ENCODE measurements at places on chromosomes 1 and 21.

DNA sequence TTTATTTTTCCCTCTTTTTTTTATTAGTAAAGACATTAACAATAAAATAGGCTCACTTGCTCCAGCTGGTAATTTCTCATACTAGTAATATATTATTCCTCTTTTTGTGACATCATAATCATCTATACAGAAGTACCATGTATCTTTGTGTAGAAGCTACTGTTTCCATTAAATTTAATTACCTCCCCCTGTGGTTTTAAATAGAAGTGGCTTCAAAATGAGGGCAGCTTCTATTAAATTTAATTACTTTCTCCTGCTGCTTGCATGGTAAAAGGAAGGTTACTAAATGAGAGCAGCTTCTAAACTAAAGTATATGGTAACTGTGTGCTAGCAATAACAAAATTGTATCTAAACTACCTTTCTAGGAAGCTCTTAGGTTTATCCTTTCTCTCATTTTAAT is 94.0 kb downstream of the DPYD start:
- DNase-seq: no peak

- no peak for DNase-seq
These were observed 13.6 kb downstream of the C1orf52 start for GRCh38 chr1:85245891-85246290.

DNA sequence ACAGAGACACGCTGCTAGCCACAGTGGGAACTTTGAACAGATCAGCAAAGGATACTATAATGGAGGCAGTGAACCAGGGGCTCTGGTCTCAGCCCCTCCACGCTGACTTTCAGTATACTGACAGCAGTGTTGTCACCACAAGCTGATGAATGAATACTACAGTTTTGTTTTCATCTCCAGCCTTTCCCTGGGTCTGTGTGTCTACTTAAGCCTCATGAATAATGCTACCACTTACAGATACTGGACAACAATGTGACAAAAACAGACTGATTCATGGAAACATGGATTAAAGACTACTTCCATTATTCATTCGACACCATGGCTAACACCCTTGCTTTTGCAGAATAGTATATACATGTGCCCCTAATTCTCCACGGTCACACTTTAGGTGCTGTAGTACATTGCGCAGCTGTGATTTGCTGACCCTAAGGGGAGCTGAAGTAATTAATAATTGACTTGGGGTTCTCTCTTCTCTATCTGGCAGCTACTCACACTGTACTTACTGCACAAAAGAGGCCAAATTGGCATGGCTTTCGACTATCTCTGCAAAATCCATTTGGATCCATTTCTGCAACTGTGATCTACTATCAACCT is 203.2 kb upstream of the LYPLAL1 start:
- DNase-seq: no peak

- no peak for DNase-seq
These were observed 11.6 kb upstream of the MRPS14 start for GRCh38 chr1:175034775-175035174.

GRCh38 chr21:15775291-15775690 is 45.5 kb downstream of the USP25 start:
- DNase-seq: no peak

DNA sequence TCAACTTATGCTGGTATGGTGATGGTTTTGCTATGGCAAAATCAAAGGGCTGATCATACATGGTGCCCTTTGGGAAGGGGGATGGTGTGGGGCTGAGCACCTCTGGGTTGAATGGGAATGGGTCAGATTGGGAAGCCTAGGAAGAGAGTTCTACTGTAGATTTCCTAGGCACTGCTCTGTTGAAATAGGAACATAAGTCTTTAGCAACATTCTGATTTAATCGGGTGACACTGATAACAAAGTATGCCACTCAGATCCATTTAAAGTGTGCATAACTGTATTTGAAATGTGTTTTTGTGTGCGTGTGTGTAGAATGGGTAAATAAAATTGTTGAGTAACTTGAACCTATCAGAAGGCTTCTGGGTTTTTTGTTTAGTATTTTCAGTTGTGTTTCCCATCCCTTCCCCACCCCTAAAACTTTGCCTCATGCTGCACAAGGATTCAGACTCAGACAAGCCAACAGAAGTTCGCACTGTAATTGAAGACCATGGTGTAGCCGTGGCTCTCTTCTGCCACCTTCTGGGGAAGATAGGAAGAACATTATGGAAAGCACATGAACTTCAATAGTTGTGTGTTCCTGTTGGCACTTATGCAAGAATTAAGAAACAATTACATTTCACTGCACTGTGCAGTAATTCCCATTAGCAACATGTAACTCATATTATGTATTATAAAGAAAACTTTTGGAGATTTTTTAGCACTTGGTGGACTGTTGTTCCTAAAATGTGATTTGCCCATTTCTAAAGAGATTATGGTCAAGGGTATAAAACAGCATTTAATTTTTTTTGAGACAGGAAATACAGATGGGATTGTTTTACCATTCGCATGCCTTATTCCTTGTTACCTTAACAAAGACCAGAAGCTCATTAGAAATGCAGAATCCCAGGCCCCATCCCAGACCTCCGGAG is 10.9 kb upstream of the C4BPB start:
- peak; percentile 84 for DNase-seq

- DNase-seq: no peak
These were observed 14.3 kb downstream of the RUSC1 start for GRCh38 chr1:155334962-155335361.

GRCh38 chr1:76857973-76858372 is 9.3 kb upstream of the ST6GALNAC5 start:
- DNase-seq: no peak

GRCh38 chr1:1079408-1080121 is 5.5 kb upstream of the RNF223 start:
- no peak for DNase-seq

DNA sequence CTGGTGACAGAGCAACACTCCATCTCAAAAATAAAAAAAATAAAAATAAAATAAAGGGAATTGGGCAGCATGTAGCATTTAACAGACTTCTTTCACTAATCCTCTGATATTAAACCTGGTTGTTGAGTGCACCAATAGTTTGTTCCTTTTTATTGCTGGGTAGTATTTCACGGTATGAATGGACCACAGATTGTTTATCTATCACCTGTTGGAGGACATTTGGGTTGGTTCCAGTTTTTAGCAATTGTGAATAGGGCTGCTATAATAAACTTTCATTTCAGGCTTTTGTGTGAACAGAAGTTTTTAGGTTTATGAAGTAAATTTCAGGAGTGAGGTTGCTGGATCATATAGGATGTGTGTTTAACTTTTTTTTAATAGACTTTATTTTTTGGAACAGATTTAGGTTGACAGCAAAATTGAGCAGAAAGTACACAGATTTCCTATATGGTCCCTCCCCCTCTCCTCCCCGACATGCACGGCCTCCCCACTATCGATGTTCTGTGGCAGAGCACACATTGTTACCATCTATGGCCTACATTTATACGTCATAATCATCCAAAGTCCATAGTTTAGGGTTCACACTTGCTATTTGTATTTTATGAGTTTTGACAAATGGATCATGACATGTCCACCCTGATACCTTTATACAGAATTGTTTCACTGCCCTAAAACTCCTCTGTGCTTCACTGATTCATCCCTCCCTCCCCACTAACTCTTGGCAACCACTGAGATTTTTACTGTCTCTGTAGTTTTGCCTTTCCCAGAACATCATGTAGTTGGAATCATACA is 66.1 kb upstream of the TMPRSS2 start:
- DNase-seq: no peak

GRCh38 chr21:28522014-28522799 is 470.5 kb downstream of the LTN1 start:
- no peak for DNase-seq

- no peak for DNase-seq
These were observed 18.9 kb downstream of the SNAP47 start for GRCh38 chr1:227753999-227754711.

DNA sequence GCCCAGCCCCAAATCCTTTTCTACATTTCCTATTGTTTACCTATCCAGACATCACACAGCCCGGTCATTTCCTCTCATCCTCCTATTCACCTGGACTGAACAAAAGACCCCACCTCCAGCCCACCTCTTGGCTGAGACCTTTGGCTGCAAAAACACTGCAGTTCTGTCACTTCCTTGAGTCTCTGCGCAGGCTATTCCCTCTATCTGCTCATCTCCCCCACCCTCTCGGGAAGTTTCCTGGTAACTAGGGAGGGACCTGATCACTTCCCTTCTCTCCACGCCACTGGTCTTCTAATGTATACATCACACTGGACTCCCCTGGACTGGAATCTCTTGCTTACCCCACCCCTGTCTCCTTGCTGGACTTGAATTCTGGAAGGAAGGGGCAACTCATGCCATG is 5.3 kb downstream of the HTR1D start:
- no peak for DNase-seq

DNA sequence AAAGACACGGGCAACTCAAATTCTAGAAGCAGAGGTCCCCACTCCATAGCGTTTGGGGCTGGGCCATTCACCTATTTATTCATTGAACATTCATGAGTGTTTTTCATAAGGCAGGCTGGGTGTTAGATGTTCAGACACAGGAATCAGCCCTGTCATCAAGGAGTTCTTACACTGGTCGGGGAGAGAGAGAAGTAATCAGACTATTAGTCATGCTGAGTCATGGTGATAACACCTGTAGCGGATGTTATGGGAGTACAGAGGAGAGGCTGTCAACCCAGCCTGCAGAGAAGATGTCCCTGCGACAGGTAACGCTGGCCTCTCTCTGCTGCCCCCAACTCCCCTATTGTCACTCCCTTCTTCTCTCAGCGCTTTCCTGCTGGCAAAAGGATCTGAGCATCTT is 17.2 kb downstream of the LY9 start:
- peak; percentile 65 for DNase-seq

GRCh38 chr1:9671377-9672140 is 20.0 kb downstream of the PIK3CD start:
- DNase-seq: peak; percentile 44

Data from CD4-positive, alpha-beta T cell treated with Interleukin-2 at 100 ng/mL for 4 hours (primary cell).